Motor neuron (in vitro differentiated cells): ENCODE measurements at places on chromosomes 16 and 17.

DNA sequence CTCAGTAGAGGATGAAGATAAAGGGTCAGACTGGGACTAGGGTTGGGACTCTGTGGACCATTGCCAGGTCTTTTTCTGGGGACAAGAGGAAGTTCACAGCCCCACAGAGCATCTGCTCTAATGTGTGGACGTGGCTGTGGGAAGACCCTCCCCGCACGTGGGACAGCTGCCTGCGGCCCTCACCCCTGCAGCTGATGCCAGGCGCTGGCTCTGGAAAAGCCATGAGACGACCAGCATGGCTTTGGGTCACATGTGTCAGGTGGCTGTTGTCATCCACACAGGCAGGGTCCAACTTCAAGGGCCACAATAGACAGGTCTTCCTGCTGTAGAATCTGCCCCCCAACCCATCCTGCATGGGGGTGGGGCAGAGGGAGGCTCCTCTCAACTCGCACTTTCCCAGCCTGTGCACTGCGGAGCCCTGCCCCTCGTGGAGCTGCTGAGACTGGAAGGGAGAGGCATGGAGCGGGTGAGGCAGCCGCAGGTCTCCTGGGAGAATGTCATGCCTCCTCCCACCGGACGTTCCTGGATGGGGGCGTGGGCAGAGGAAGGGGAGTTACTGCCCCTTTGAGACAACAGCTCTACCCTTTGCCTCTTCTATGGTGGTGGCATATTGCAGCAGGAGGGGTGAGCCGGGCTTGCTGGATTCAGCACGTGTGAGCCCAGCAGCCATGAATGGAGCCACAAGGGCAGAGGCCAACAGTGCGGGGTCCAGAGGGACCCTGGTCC, 53.4 kb downstream of the PIMREG start:
- peak; percentile 52 for ATAC-seq

- ATAC-seq = no peak
Observed at GRCh38 chr16:58399718-58400633, 7.7 kb downstream of the GINS3 start.

DNA sequence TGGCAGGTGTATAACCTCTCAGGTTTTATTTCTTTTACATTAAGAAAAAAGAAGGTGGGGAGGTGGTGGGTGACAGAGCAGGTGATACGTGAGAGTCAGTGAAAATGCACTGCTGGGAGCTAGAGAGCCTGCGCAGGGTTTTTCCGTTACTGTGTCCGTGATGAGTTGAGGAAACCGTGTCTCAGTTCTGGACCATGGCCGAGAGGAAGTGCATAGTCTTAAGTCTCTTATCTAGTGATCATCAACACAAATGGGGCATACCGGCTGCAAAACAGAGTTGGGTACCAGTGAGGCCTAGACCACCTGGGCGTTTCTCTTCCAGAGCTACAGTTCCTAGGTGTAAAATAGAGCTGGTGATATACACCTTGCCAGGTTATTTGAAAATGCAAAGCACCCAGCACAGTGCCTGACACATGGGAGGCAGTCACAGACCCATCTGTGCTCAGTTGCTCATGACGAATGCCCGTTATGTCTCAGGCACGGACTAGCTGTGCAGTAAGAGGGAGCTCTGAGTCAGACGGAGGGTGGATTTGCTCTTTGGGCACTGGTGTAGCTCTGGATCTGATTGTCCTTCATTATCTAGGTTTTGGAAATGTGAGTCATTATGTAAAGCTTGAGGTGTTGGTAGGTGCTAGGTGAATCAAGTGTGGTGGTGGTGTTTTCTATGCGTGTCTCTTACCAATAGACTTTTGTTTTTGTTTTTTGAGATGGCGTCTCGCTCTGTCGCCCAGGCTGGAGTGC, 60.9 kb downstream of the RPTOR start:
- ATAC-seq = no peak

- ATAC-seq = no peak
Observed at GRCh38 chr16:3311496-3311895, 6.2 kb downstream of the ZNF75A start.

DNA sequence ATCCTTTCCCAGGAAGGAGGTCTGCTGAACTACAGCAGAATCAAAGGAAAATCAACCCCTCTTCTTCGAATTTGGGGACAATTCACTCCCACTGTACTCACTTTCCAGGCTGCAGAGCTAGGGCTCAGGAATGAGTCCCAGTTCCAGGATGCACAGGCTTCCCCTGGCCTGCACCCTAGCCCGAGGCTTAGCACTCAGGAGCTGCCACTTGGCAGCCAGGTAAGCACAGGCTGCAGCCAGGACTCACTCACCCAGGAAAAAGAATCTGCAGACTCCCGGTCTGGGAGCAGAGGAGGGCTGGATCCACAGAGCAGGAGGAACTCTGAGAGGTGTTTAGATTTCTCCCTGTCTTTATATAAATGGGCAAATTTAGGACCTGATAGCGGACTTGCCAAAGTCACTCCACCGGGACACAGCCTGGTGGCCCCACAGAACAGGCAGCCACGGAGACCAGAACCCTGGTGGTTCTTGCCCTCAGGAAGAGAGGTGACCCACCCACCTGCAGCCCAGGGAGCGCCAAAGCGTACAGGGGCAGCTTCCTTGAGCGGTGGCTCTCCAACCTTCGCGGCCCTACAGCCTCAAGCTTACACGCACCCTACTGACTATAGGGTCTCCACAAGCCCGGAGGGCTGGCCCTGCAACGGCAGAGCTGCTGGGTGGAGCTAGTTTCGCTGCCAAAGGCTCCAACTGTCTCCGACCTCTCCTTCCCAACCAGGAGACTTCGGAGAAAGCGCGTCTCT, 4.8 kb downstream of the CBLN1 start:
- no peak for ATAC-seq

DNA sequence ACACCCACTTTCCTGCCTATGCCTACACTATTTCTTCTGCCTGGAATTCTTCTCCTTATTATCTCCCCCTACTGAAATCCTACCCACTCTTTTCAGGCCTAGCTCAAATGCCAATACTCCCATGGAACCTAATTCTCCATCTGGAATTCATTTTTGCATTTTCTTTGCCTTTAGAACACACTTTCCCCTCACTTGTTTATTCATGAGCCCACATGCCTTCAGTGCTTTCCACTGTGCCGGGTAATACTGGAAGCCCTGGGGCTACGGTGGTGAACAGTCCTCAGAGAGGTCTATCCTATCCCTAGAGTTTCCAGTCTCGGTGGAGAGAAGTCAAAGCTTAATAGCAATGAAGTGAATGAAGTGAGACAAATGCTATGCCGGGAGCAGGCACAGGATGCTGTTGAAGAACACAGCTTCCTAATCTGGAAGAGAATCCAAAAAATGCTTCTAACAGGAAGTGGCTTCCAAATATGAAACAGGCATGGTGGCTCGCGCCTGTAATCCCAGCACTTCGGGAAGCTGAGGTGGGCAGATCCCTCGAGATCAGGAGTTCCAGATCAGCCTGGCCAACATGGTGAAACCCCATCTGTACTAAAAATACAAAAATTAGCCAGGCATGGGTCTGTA, 322.4 kb downstream of the GRIN2A start:
- no peak for ATAC-seq

- no peak for ATAC-seq
Observed at GRCh38 chr17:80737106-80738019, 192.7 kb downstream of the RPTOR start.

DNA sequence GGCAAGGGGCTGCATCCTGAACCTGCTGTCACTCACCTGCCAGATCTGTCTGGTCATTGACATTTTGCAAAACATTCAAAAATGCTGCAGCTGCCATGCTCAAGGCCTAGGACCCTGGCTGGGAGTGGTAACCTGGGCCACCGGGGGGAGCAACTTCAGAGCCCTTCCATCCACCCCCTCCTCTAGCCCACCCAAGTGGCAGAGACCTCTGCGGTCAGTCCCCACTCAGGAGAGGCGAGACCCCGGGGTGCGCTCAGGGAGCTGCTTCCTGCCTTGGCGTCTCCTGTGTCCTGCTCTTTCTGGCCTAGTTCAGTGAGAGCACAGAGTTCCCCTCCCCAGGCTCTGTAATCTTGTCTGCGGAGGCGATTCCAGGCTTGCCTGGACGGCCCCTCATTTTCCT, 108.8 kb downstream of the CCDC182 start:
- ATAC-seq = no peak

GRCh38 chr16:78659216-78659615, 559.8 kb downstream of the WWOX start:
- ATAC-seq = no peak

GRCh38 chr17:79019632-79020584, 4.1 kb upstream of the C1QTNF1 start:
- no peak for ATAC-seq

- ATAC-seq = no peak
Observed at GRCh38 chr16:9257843-9258242, 166.4 kb downstream of the HAPSTR1 start.

GRCh38 chr17:57538736-57539456, 206.2 kb downstream of the CCDC182 start:
- no peak for ATAC-seq

- ATAC-seq = no peak
Observed at GRCh38 chr17:49511810-49512209, 16.7 kb downstream of the NGFR start.

DNA sequence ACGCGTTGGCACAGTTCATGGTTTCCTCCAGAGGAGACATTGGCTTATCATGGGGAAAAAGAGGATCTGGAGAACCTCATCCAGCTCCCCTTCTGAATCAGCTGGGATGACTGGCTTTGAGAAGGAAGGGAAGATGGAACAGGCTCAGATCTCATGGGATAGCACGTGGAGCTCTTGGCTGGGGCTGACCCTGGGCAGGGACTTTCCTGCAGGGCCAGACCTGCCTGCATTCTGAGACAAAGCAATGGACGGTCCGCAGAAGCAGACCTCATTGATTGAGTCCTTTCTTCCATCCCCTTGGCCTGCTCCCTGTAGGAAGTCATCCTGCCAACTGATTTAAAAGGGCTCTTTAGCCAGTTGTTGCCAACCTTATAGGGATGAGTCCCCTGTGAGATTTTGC, 26.2 kb downstream of the PLCD3 start:
- no peak for ATAC-seq

GRCh38 chr17:57687642-57688041, 57.5 kb downstream of the CCDC182 start:
- no peak for ATAC-seq

DNA sequence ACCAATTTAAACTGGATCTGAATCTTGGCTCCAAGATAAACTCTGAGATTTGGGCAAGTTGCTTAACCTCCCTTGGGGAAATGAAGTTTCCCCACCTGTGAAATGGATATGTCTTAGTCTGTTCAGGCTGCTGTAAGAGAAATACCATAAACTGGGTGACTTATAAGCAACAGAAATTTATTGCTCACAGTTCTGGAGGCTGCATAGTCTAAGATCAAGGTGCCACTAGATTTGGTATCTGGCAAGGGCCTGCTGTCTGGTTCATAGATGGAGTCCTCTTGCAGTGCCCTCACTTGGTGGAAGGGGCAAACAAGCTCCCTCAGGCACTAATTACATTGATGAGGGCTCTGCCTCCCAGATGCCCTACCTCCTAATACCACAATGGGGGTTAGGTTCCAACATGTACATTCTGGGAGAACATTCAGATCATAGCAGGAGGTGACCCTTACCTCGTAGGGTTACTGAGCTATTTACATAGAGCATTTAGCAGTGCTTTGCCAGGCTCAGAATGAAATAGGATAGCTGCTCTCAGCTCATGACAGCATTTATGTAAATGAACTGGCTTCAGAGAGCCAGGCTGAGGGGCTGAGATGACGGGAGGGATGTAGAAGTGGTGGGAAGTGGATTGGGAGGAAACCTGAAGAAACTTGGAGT, 83.9 kb downstream of the SPECC1 start:
- ATAC-seq = peak; percentile 49

DNA sequence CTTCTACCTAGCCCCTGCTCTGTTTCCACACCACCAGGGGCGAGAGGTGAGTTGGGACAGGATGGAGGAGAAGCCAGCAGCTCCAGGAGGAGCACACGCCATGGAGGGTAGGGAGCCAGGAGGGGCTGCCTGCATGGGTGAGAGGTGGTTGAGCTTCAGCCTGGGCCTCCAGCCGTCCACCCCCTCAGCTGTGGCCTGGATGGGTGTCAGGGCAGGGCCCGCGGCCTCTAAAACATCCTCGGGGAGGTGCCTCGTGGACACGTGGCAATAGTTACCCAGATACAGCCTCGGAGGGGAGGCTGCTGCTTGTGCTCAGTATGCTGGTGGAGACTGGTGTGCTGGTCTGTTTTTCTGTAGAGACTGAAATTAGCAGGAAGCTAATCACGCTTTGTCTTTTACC, 104.7 kb upstream of the GSE1 start:
- no peak for ATAC-seq

- no peak for ATAC-seq
Observed at GRCh38 chr16:27991876-27992275, 71.6 kb downstream of the GSG1L start.

DNA sequence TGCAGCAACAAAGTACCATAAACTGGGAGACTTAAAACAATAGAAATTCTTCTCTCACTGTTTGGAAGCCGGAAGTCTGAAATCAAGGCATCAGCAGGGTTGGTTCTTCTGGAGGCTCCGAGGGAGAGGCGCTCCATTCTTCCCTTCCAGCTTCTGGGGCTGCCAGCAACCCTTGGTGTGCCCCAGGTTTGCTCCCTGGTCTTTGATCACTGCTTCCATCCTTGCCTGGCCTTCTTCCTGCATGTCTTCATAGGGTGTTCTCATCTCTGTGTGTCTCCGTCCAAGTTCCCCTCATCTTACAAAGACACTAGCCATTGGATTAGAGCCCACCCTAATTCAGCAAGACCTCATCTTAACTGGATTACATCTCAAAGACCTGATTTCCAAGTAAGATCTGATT, 35.3 kb upstream of the LRRC75A start:
- ATAC-seq = no peak

DNA sequence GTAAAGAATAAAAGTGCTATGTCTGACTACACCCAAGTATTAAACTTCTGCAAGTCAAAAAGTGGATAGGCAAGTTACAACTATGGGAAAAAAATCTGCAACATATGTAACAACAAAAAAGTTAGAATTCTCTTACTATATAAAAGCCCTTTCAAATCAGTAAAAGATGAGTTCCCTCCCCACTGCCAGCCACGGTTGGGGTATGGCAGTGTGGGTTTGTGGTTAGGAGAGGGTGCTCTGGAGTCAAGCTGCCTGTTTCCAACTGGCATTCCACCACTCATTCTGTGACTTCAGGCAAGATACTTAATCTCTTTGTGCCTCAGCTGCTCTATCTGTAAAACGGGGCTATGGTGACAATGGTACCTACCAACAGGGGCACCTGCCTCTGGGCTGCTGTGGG, 26.6 kb upstream of the MFSD6L start:
- ATAC-seq = no peak

DNA sequence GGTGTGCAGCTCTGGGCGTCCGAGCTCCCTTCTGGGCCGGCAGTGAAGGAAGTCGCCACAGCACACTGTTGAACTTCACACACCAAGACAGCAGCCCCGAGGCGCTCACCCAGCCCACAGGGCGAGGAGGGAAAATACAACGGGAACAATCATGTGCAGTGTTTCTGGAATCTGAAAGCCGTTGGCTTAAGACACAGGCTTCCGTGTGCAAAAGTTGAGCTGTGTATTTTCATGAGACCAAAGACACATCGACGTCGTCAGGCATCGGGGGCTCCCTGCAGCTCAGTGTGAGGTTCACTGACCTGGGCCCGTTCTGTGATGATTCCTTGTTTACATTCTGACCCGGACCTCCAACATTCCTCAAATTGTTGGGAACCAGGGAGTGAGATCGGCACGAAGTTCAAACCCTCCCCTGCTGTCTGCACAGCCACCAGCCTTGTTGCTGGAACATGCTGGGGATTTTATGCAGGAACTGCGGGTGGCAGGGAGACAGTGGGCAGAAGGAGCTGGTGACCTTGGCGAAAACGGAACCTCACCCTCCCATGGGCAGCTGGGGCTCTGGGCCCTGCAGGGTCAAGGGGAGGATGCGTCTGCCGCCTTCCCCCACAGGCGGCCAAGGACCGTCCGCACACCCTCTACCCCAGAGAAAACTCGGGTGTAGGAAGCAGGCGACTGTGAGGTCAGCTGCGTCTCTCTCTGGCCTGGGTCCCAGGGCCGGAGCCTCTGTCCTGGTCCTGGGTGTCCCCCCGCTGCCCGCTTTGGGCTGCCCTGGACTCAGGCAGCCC, 72.2 kb downstream of the METRNL start:
- ATAC-seq = peak; percentile 32
